ENCODE measurements at places on chromosomes 7 and 10. TPM values are rescaled to one million over a fixed set of nuclear protein-coding genes. Genes with fewer than 3 reads are reported as not detected.

The GARIN1A gene
- total RNA-seq = 1.2 TPM

The MSMB gene
- not detected for total RNA-seq

The OGDH gene
- 26.2 TPM for total RNA-seq

The GPR141 gene
- not detected for total RNA-seq

The FOXP2 gene
- 17.4 TPM for total RNA-seq

The GRID2IP gene
- not detected for total RNA-seq

The C10orf143 gene
- total RNA-seq = 0.49 TPM

The ASZ1 gene
- total RNA-seq = not detected

The WAPL gene
- total RNA-seq = 149 TPM

The RAMP3 gene
- not detected for total RNA-seq

The CD36 gene
- 561 TPM for total RNA-seq

The WDR91 gene
- 15.4 TPM for total RNA-seq

The SPDYE6 gene
- not detected for total RNA-seq

The KIAA1217 gene
- total RNA-seq = 12.5 TPM

The HOXA9 gene
- not detected for total RNA-seq

The IFRD1 gene
- total RNA-seq = 92.7 TPM

The FKBP6 gene
- total RNA-seq = not detected

The AKR1C1 gene
- total RNA-seq = 116 TPM
